Kidney (tissue), 22 donors: ENCODE measurements at places on chromosomes 6 and 20. TPM values are rescaled to one million over a fixed set of nuclear protein-coding genes. Genes with fewer than 3 reads are reported as not detected.
A peak's percentile ranks its signal among the peaks of the same experiment; 100 is the strongest.

- no peak for DNase-seq
Measured at GRCh38 chr6:36347621-36348020, 10.9 kb upstream of the BNIP5 start.

- peak; percentile 79 for DNase-seq
Measured at GRCh38 chr6:75526502-75527127, 33.0 kb upstream of the FILIP1 start.

DNA sequence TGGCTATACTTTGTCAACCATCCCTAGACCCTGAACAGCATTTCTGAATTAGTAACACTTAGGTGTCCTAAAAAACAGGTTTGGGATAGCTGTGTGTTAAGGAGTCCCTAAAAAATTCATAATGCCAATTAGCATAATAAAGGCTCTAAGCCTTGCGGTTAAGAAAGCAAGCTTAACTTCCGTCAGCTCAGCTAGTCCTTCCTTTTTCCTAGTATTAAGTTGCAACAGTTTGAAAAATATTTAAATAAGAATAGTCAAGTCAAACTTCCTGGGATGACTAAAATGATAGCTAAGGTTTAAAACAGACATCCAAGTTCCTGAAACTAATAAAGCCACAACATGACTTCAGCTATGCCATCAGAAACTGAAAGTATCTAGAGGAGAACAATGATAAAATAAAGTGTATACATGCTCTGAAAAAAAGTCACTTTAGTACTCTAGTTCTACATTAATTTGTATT lies 3.5 kb downstream of the AKIRIN2 start:
- no peak for DNase-seq

DNA sequence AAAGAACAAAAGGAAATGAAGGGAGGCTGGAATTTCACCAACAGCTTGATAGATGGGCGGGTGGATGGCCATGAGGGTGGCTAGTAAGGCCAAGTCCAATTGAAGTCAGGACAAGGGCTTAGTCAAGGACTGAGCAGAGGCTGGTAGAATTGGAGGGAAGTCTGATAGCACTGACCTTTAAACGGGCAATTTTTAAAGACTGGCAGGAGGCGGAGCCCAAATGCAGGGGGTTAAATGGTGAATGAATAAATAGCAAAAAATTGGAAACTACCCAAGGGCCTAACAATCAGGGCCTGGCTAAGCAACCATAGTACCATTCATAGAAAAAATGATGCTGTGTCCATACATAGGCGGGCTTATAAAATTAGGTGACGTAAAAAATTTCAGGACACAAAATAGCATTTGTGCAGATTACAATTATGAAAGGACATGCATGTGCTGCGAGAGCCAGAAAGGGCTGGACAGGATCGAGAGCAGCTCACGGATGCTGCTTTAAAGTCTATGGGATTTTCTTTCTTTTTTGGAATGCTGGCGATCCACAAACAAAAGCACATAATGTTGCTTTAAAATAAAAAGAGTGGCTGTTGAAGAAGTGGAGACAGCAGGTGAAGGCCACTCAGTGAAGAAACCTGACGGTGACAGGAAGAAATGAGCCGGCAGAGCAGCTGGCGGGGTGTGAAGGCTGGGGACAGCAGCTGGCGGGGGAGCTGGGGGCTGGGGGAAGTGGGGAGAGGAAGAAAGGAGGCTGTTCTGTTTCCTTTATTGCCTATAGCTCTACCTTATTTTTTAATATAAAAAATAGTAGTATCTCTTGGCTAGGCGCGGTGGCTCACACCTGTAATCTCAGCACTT lies 42.8 kb upstream of the TAF8 start:
- DNase-seq, result no peak

The PPP1R16B gene
- 29.4 TPM for total RNA-seq
